ENCODE measurements at places on chromosomes 2 and 18.

GRCh38 chr2:169452080-169452479, 27.2 kb upstream of the BBS5 start:
- DNase-seq: no peak

DNA sequence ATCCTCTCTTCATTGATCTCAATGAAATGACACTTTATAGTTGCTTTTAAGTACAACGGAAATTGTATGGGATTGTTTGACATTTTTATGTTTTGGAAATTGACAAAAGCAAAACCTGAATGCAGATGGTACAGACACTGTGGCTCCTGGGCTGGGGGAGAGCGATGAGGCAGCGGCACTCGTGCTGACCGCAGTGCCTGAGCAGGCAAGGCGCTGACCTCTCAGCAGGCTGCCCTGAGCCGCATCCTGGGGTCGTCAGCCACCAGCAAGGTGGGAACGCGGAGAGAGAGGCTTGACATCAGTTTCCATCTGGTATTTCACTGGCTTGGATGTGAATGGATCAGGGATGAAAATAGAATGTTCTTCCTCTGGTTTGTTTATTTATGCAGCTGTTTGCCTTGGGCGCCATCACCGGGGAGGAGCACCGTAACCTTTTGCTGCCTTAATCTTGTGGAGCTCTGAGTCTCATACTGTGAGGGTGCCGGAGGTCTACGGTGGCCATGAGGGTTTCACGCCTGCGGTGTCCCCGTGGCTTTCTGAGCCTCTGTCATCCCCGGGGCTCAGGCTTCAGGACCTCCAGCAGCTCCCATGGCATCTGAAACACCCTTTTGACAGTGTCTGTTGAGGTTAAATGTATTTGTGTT, 94.8 kb upstream of the TPO start:
- no peak for DNase-seq

GRCh38 chr18:75639472-75639831, 211.9 kb upstream of the SMIM21 start:
- DNase-seq: no peak

DNA sequence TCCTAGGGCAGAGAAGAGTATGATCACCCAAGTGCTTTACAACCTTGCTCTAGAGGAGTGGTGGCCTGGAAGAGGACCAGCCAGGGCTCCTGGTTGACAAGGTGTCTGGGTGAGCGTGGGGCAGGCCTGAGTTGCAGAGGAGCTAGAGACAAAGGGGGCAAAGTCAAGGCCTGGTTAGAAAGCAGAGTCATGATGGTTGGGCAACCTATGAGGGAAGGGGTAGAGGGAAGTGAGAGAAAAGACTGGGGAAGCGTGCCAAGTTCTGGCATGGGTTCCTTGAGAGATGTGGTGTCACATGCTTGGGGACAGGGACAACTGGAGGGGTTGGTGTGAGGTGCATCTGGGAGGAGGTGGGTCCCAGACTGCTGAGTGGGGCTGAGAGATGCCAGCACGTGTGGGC, 13.5 kb downstream of the ZFP36L2 start:
- no peak for DNase-seq

GRCh38 chr2:129796225-129796624, 183.2 kb upstream of the RAB6C start:
- no peak for DNase-seq

DNA sequence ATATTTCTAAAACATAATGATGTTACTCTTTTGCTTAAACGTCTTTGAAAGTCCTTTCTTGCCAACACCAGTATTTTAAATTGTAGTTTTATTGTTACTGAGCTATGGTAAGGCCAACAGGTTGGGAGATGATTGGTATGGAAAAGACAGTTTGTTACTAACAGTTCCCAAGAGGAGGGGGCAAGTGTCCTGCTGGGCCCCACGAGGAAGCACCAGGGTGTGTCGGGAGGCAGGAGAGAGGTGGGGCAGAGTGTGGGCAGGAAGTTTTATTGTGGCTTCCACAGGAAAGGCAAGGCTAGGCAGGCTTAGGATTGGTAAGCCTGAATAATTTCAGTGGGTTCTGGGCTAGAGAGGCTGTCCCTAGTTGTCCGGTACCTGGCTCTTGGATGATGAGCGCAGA, 134.3 kb downstream of the SOCS6 start:
- no peak for DNase-seq

- peak; percentile 6 for DNase-seq
Observed at GRCh38 chr2:197673606-197674005, 1.8 kb downstream of the RFTN2 start.

GRCh38 chr2:10978090-10978670, 66.4 kb downstream of the KCNF1 start:
- DNase-seq: no peak

GRCh38 chr2:196679368-196679767, 39.9 kb downstream of the CCDC150 start:
- no peak for DNase-seq

DNA sequence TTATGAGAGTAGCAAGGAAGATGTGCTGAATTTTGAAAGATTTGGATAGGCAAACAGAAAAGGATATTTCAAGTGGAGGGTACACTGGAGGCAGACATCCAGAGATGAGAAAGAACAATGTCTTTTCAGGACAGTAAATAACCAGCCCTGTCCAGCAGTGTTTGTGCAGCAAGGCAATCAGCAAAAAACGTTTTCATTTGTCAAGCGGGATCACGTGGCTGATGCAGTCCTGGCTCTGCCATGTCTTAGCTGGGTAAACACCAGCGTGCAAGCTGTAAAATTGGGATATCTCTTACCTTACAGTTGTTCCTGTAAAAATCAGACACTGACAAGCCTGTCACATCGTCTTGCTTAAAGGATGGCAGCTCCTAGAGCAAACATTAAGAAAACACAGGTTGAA, 67.8 kb downstream of the CWC22 start:
- DNase-seq: no peak

DNA sequence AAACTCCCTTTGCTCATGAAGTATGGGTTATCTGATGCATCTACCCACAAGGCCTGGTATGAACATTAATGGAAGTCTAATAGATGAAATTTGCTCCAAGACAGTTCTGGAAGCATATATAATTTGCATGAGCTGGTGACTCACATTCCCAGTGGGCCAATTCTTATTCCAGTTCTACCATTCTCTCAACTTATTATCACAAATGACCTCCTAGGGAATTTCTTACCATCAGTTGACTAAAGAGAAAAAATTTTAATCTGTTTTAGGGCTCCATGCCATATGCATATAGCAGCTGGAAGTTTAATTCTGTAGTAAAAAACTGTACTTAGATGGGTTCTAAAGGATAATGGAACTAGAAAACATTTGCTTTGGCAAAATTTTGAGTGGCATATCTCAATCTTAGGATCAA, 165.2 kb upstream of the COL3A1 start:
- DNase-seq: no peak

DNA sequence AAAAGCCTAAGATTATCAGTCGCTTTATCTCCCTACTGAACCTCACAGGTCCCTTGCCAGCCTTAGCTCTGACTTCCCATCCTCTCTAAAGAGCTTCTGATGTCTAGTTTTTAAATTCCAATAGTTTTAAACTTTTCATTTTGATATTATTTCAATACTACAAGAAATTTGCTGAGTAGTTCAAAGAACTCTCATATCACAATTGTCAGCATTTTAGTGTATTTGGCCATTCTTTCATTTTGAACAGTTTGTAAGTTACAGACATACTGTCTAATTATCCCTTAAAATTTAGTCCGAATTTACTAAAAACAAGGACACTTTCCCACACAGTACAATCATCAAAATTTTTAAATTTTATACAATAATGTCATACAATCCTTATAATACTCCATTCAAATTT, 666.8 kb upstream of the SETBP1 start:
- no peak for DNase-seq

DNA sequence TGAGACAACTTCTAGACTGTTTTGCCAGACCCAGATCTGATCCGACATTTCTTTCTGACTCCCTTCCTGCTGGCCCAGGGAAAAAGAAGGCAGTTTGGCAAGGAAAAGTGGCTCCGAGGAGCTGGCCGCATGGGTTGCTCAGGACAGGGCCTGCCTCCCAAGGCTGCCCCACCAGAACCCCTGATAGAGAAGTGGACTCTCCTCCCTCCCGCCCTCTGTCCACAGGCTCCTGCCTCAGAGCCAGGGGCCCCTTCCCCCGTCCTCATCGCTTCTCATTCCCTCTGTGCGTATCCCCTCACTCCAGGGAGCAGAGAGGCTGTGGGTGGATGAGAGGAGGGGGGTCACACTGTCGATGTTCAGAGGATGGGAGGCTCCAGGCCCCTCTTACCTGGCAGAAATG, 110.2 kb downstream of the TNS1 start:
- no peak for DNase-seq

- no peak for DNase-seq
Observed at GRCh38 chr2:42218712-42219111, 49.6 kb downstream of the EML4 start.

- no peak for DNase-seq
Observed at GRCh38 chr2:227826019-227826521, 12.4 kb downstream of the CCL20 start.

GRCh38 chr18:36658611-36659010, 170.2 kb downstream of the TPGS2 start:
- no peak for DNase-seq

- no peak for DNase-seq
Observed at GRCh38 chr2:96427917-96428316, 77.2 kb downstream of the NEURL3 start.

- no peak for DNase-seq
Observed at GRCh38 chr2:216499641-216500218, 1.1 kb downstream of the RPL37A start.

- no peak for DNase-seq
Observed at GRCh38 chr2:219713110-219713509, 85.7 kb downstream of the SLC4A3 start.
